ENCODE measurements at places on chromosomes 5 and 9. TPM values are rescaled to one million over a fixed set of nuclear protein-coding genes. Genes with fewer than 3 reads are reported as not detected.

GRCh38 chr5:137491121-137491520 lies 8.0 kb downstream of the SPOCK1 start:
- DNase-seq = no peak

The GRM6 gene
- polyA plus RNA-seq = not detected

The FIBCD1 gene
- 1.3 TPM for polyA plus RNA-seq

- no peak for DNase-seq
Observed at GRCh38 chr5:10461904-10462555, 20.4 kb downstream of the ROPN1L start.

GRCh38 chr9:135776893-135777622 lies 75.1 kb downstream of the KCNT1 start:
- no peak for DNase-seq

The PLPPR1 gene
- polyA plus RNA-seq = not detected

The ERBIN gene
- polyA plus RNA-seq = 10.3 TPM

DNA sequence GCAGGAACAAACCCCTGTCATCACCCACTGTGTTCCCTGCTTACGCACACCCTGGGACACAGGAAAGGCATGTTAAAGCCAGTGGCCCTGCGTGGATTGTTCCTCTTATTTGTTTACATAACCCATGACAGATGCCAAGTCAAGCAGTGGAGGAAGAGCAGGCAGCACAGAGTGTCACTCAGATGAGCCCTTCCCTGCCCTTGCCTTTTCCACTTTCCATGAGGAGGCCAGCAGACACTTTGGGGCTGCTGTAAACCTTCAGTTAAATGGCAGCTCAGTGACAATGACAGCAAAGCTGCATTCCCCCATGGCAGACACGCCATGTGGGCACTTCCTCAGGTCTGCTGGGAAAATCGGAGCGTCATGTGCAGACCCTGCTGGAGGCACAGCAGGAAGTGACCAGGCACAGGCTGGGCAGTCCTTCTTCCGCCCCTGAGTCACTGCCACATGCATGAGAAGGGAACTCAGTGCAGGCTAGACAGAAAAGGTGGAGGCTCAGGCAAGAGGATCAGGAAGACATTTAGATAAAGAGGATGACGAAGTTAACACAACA lies 216.8 kb upstream of the PIK3R1 start:
- peak; percentile 24 for DNase-seq

- no peak for DNase-seq
Observed at GRCh38 chr5:7586480-7586879, 190.5 kb downstream of the ADCY2 start.

DNA sequence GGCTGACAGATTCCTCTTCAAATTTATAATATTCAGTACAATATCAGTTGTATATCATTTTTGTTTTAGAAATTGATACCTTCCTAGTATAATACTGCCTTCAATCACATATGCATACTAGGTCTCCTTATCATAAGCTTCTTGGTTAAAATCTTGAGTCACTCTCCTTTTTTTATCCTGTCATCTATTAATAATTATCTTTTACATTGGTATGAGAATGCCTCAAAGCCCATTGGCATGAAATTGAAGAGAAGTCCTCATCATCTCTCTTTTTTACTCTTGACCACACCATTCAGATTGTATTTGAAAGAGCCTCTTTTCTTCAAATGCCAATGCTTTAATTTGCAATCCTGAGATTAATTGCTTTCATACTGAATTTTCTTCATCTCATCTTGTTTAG lies 810.3 kb downstream of the BRINP1 start:
- DNase-seq = no peak

- no peak for DNase-seq
Observed at GRCh38 chr9:13141629-13142028, 137.9 kb downstream of the MPDZ start.

The KIF20A gene
- 16.0 TPM for polyA plus RNA-seq

GRCh38 chr5:135236228-135236907 lies 162.7 kb downstream of the MACROH2A1 start:
- no peak for DNase-seq

The SEC16A gene
- polyA plus RNA-seq = 25.9 TPM

GRCh38 chr5:39977066-39977655 lies 552.4 kb upstream of the DAB2 start:
- no peak for DNase-seq

All from SK-N-SH (cell line).